ENCODE measurements at places on chromosomes 6 and 20. TPM values are rescaled to one million over a fixed set of nuclear protein-coding genes. Genes with fewer than 3 reads are reported as not detected.

The GSTA2 gene
- total RNA-seq = not detected

The DEFB124 gene
- total RNA-seq = not detected

The NKX2-4 gene
- not detected for total RNA-seq

The PCK1 gene
- not detected for total RNA-seq

The GABBR1 gene
- total RNA-seq = 13.1 TPM

The PRSS35 gene
- 0.37 TPM for total RNA-seq

The CDC40 gene
- total RNA-seq = 20.7 TPM

Measured in subcutaneous preadipocyte (primary cell).